ENCODE measurements at places on chromosomes 16 and 17.

DNA sequence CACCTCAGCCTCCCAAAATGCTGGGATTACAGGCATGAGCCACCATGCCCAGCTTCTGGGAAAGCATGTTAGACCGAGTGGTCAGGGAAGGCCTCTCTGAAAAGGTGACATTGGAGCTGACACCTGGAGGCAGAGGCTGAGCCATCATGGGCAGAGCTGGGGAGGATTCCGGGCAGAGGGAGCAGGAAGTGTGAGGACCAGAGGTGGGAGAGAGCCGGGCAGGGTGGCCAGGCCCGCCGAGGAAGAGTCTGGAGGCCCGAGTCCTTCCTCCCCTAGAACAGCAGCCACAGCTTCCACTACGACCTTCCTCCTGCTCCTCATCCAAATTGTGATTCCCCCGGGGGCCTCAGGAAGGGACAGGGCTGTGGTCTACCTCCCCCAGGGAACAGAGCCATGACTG lies 74.7 kb downstream of the COG7 start:
- no peak for DNase-seq

DNA sequence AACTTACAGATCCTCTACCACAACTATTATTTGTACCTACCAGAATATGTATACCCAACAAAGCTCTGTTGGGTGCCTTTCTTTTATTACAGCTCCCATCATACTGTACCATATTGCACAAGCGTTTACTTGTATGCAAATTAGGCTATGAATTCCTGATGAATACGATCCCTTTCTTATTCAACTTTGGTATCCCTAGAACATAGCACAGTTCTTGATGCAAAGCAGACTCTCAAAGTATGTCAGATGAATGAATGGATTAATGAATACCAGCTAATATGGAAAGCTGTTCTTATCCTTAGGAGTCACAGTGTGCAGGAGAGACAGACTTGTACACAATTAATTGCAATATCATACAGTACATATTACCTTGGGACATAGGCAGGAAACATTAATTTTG lies 79.7 kb upstream of the NACA2 start:
- DNase-seq = no peak

DNA sequence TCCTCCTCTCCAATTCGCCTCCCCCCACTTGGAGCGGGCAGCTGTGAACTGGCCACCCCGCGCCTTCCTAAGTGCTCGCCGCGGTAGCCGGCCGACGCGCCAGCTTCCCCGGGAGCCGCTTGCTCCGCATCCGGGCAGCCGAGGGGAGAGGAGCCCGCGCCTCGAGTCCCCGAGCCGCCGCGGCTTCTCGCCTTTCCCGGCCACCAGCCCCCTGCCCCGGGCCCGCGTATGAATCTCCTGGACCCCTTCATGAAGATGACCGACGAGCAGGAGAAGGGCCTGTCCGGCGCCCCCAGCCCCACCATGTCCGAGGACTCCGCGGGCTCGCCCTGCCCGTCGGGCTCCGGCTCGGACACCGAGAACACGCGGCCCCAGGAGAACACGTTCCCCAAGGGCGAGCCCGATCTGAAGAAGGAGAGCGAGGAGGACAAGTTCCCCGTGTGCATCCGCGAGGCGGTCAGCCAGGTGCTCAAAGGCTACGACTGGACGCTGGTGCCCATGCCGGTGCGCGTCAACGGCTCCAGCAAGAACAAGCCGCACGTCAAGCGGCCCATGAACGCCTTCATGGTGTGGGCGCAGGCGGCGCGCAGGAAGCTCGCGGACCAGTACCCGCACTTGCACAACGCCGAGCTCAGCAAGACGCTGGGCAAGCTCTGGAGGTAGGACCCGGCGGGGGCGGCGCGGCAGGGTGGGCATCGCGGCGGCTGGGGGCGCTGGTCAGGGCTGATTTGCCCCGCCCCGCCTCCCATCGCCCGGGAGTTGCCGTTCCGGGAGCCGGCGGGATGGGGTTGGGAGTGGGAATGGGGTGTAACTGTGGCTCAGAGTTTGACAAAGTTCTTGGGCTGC lies 567 bp downstream of the SOX9 start:
- no peak for DNase-seq

DNA sequence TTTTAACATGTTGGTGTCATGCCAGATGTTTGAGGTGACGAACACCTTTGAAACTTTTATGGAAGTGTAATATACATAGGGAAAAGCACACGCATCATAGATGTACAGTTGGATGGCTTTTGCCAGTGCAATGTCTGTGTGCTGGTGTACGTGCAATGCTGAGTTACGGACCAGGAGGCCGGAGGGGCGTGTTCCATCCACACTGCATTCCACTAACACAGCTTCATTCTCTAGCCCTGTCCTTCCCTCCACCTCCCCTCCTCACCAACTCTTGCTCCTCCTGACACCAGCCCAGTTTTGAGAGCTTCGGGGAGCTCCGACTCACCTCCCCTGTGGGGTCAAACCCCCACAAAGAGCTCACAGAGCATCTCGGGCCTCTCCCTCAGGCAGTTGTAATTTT lies 358.8 kb downstream of the C16orf95 start:
- DNase-seq = no peak

DNA sequence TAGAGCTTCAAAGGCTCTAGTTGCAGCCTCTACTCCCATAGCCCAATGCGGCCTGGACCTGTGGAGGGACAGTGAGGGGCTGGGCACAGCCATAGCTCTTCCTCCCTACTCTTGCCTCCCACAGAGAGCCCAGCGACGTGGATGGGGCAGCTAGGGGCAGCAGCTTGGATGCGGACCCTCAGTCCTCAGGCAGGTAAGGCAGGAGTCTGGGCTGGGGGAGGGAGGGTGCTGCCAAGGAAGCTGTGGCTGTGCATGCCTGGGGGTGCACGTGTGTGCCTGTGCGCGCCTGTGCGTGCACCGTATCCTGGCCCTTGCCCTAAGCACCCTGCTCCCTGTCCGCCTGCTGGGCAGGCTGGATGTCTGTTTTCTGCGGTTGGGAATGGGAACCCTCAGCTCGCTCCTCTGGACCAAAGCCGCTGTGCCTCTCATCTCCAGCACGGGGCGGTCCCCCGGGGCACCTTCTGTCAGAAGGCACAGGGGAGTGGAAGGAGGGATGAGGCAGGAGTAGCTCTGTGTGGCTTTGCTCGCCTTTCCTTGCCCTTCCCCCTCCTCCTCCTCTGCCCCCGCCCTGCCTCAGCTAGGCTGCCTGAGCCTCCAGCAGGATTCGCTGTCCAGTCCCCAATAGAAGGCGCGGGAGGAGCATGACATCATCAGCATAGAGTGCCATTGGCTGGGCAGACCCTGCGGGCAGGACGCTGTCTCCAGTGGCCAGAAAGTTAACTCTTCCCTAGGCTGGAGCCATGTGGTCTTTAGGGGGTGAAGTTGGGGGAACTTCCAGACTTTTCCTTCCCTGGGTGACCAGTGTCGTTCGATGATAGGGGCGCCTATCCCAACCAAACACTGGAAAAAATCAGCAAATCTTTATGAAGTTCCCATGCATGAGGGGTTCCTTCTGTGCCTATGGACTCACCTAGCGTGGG lies 797 bp downstream of the PRCD start:
- DNase-seq = no peak

GRCh38 chr17:27473748-27474609 lies 17.7 kb downstream of the KSR1 start:
- DNase-seq = no peak

DNA sequence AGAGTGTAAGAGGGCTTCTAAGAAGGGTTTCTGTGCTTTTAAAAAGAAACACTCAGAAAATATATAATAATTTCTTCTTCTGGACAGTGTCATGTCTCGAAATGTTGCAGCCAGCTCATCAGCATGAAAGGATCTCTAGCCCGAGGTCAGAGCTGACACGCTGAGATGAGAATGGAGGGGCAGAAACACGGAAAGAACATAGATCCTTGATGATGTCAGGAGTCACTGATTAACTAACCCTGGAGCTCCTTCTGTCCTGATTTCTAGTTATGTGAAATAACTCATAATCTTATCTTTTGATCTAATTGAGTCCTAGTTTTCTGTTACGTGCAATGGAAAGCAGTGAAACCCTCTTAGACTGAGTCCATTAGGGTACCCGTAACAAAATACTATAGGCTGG lies 10.3 kb upstream of the TOX3 start:
- DNase-seq = no peak

- DNase-seq = no peak
Measured at GRCh38 chr17:77145612-77146245, 5.0 kb downstream of the SEC14L1 start.

DNA sequence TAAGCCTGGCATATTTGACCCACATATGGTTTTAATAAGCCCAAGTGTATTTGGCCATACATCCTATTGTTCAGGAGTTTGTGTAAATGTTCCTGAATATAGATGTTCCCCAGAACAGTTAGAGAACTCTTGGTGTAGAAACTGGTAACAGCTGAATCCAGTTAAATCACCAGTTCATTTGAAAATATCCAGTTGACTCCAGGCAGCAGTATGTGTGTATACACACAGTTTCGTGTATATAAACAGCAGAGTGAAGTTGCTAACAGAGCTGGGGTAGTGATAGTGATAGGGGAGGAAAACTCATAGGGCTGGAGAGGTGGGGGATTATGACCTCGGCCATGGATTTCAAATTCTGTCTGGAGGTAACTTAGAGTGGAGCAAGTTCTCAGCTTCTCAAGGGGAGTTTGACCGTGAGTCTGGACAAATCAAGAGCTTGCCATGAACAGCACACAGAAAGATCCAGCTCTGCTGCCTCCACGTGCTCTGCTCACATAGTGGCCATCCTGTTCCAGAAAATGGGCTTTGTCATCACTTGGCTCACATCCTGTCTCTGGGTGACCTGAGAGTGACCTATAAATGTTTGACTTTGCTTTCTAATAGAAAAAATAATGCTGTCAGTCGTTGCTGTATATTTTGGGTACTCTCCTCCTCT lies 30.6 kb upstream of the MMD start:
- DNase-seq = no peak

DNA sequence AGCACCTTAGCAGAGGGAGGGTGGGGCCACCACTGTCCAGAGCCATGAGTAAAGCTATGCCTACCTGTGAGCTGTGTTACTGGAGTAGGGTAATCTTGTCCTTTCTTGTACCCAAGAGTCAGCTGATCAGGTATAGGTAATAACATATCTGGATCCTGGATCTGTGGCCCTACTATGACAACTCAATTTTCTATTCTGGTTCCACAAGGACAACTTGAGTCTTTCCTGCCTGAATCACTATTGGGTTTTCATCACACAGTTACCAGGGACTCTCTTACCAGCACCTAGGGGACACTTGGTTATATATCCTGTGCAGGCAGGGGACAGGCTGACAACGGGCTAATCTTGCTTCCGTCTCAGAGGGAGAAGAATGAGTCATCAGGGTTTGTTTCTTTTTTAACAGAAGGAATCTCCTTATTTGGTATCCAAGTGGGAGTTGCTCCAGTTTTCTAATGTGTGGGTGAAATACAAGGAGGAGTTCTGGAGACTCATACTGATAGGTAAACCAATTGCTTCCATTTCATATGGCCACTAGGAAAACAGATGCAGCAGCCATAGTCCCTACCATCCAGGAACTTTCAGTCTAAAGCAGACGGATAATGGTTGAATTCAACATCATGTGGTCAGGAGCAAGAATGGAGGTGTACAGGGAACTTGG lies 6.8 kb downstream of the ZNF267 start:
- DNase-seq = no peak

- DNase-seq = no peak
Measured at GRCh38 chr17:27522028-27522635, 65.9 kb downstream of the KSR1 start.

- DNase-seq = no peak
Measured at GRCh38 chr17:57078274-57078673, 6.8 kb upstream of the AKAP1 start.

DNA sequence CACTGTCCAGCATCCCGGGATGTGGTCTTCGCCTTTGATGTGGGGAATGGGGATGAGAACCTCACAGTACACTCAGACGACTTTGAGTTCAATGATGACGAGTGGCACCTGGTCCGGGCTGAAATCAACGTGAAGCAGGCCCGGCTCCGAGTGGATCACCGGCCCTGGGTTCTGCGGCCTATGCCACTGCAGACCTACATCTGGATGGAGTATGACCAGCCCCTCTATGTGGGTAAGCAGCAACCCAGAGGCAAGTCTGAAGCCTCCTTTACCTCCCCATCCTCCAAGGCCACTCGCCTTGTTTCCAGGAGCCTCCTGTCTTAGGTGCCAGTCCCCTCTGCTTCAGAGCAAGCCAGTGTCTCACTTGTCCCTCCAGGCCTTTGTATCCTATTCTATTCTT lies 10.2 kb downstream of the CNTNAP1 start:
- DNase-seq = no peak

- no peak for DNase-seq
Measured at GRCh38 chr17:73271072-73271471, 9.4 kb upstream of the CPSF4L start.

DNA sequence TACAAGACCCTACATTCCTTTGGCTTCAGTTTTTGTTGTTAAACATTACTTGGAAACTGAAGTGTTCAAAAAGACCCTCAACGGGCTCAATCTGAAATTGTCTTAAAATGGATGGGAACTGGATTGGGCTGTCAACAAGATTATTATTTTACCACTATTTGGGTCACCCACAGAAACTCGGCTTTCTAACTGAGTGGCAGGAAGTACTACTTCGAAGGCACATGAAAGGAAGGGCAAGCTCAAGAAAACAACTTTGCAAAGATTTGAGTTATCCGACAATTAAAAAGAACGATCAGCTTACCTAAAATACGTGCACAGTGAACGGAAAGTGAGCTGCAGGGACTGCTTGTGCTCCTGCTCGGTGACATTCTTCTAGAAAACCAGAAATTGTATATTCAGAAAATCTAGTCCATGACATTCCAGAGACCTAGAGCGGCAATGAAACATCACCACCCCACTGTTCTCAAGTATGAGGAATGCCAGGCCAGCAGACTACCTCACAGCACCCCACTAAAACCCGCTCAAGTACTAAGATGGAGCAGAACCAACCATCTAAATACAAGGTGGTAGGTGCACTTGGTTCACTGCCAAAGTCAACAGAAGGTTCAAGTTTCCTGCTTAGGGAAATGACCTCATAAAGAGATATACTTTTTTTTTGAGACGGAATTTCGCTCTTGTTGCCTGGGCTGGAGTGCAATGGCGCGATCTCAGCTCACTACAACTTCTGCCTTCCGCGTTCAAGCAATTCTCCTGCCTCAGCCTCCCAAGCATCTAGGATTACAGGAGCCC lies 60.5 kb downstream of the ZZEF1 start:
- no peak for DNase-seq

DNA sequence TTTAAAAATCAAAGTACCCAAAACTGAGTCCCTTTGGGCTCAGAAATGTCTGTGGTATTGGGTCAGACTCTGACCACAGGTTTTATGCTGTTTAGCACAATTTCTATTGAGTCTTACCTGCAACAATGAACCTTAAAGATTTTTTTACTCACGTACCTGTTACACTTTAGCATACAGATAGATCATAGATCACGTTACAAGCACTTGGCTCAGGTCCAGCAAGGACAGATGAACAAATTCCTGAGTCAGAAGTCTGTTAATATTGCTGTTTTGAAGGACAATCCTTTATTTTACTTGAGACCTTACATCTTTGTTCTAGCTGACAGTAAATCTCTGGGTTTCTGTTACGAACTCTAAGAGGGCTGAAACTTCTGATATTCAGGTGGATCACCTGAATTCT lies 12.8 kb downstream of the SLC7A6OS start:
- DNase-seq = no peak
